ENCODE measurements at places on chromosomes 7 and 10.

DNA sequence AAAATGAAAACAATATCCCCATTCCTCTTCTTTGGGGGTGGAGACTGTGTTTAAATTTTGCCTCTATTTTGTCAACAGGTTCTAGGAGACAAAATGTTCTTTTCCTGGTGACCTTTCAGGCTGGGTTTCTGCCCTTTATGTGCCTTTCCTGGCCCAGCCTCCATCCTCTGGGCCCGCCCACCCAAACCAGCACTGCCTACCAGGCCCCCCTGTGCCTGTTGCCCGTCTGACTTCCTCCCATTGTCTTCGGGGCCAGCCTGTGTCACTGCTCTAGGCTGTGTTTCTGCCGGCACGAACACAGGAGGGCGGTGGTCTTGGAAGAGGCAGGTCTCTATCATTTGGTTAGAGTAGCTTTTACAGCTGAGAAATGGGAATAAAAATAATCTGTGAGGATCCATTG, 13.9 kb downstream of the TSPAN14 start:
- peak; percentile 84 for DNase-seq

DNA sequence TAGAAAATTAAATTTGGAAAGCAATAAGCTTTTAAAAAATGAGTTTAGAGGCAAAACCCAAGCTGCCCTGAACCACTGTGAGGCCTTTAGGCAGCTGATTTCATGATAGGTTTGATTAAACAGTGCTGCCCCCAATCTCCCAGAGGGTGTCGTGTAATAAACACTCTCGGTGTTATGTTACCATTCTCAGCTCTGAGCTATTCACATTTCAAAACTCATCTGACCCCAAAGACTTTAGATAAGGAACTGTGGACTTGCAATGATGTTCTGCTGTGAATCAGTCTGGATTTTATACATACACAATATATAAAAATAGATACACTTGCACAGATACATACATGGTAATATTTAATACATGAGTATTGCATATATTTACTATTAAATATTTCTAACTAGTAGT, 120.4 kb downstream of the MALRD1 start:
- DNase-seq, result no peak

DNA sequence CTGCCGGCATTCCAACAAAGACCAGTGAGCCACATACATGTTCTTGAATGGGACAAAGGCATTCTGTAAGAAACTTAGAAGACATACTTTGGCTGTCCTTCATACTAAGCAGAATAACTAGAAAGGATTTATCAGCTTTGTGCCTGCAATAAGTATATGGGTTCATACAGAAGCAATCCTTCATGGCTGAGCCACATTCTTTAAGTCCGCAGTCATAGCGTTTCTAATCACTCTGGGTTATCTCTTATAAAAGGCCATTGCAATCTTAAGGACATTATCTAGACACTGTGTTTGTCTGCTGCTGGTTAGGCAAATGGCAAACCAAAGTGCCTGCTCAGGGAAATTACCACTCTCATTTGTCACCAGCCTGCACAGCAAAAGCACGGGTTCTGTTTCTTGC, 488.4 kb downstream of the ACTR3B start:
- no peak for DNase-seq

- DNase-seq, result no peak
Measured at GRCh38 chr10:42864575-42864974, 82.0 kb downstream of the BMS1 start.

- DNase-seq, result no peak
Measured at GRCh38 chr10:128241023-128241422, 114.8 kb upstream of the MKI67 start.

All from naive thymus-derived CD8-positive, alpha-beta T cell (primary cell).